Stimulated activated naive CD4-positive, alpha-beta T cell (primary cell): ENCODE measurements at places on chromosomes 4 and X.

DNA sequence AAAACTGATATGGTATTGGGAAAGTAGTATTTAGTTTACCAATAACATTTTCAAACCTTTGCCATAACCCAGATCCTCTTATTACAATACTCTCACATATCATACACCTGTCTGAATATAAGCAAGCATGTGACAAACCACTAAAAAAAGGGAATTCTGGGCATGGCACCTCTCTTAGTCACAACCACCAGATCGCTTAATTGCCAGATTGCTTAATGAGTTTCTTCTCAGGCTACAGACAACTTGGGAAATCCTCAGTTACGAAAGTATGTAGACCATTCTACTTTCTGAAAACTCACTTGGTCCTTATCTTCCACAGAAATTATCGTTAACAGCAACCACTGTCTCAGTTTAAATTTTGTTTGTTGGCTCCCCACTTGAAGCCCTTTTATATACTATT lies 2.1 kb downstream of the NAF1 start:
- no peak for DNase-seq

DNA sequence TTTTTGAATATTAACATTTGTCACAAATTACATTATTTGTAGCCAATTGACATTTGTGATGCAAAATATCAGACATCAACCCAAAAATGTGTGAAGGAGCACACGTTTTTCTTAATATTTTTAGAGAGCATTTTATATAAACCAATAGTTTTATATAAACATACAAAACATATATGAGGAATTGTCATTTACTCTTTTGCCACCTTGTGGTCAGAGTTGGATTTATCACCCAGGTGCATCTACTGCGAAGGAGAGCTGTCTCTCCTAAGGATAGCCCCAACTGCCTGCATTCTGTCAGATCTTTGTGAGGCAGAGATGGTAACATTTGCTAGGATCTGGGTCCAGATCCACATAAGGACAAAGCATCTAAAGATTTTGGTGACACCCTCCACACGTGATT lies 2.5 kb upstream of the USP27X start:
- no peak for DNase-seq

GRCh38 chrX:18278449-18278848 lies 57.8 kb upstream of the BEND2 start:
- no peak for DNase-seq

DNA sequence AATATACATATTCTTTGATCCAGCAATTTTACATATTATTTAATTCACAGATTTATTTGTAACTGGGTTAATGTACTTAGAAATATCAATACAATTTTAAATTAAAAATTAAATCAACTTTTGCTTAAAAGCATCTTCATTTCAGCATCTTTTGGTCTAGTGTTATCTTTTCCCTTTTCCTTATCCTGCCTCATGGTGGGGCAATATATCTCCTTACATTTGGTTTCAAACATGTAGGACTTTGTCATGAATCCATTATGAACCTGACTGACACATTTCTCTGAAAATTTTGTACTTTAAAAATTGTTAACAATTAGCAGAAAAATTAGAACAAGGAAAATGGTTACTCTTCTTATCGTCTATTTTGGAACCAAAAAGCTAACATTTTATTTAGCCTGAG lies 42.8 kb upstream of the ANK2 start:
- no peak for DNase-seq

GRCh38 chr4:69116645-69117321 lies 20.5 kb downstream of the UGT2B7 start:
- DNase-seq = no peak

GRCh38 chr4:111963158-111963700 lies 182.0 kb upstream of the FAM241A start:
- no peak for DNase-seq

GRCh38 chr4:128502818-128503527 lies 215.4 kb upstream of the PGRMC2 start:
- no peak for DNase-seq

DNA sequence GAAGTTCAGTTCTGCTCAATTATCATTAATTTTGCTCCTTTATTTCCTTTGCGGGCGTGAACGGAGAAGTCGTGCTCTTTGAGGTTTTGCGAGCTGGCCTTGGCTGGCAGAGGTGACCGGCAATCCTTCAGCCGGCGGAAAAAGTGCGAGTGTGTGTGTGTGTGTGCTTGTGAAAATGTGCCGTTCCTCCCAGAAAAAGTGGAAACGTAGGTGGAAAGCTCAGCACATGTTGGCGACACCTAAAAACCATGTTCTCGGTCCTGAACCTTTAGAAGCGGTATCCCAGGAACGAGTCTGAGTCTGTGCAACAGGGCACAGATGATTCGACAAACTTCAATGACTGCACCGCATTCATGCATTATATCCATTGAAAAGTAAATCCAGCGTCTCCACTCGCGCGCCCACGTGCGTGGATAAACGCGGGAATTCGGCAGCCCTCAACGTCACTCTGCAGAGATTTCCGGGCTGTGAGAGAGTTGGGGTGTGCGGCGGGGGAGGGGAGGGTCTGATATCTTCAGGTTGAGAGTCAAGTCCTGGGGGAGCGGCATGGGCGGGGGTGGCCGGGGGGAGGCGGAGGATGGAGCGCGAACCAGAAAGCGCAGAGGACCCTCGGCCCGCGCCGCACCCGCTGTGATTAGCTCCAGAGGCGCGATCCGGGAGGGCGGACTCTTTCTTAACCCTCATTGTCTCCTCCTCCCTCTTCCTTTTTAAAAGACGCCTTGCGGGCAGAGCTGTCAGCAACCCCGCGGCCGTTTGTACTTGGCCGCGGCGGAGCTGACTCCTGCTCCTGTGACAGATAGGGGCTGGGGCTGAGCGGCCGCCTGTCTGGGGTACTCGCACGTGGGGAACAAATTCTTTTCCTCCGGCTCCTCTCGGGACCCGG lies at the start of gene SHISA3:
Gene SHISA3, plus strand, starts transcription at position 737 of the 883 bp plus-strand sequence. CDS start 569 bp downstream, outside the sequence.
- no peak for DNase-seq

DNA sequence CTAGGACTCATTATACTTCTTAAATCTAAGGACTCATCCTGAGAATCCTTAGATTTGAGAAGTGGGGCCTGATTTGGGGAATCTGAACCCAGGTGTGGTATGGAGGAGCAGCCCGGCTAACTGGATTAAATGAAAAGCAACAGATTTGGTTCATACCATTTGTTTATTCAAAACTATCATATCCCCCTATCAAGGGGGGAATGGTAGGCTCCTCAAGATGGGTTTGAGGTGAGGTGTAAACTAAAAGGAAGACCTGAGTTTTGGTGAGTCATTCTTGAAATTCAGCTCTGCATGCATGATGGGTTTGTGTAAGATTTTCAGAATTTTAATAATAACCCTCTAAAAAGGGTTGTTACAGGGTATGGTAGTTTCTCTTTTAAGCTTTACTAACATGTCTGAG lies 53.4 kb downstream of the CASP6 start:
- no peak for DNase-seq
